NCI-H1105 (cell line): ENCODE measurements at places on chromosomes 2 and 18.

DNA sequence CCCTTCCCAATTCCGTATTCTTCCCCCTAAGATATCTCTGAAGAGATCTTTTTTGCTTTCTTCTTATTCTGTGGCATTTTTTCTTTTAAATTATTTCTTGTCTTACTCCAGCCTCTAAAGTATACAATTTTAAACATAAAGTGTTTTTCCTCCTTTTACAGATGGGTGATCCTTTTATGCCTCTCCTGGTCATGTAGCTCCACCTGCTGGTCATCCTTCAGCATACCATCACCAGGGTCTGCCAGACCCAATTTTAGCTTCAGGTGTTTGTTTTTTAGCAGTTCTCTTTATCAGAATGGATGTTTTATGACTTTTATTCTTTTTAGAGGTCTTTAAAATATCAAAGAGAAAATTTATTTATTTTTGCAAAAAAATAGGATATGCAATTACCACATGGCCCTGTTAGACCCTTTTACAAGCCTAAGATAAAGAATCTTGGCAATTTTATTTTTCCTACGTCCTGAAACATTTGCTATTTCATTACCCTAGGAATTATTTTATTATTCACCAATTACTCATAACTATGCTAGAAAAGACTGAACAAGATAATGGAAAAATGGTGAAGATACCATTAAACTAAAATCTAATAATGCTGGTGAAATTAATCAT is 55.5 kb downstream of the PIGN start:
- peak; percentile 14 for DNase-seq

GRCh38 chr2:241288324-241288888 is 27.1 kb downstream of the HDLBP start:
- no peak for DNase-seq

DNA sequence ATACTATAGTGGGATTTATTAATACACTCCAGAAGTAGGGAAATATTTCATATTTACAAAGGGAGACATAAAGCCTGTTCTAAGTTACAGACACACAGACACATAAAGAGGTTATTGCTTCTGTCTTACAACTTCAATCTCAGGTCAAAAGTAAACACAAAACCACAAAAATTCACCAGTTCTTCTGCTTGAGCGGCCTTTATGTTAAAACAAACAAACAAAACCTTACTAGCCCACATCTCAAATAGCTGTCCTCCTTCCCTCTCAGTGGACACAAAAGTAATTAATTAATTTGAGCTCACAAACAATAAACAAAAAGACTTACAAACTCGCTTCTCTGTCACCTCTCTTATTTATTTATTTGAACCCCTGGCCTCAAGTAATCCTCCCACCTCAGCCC is 1.5 kb upstream of the ASNSD1 start:
- no peak for DNase-seq

DNA sequence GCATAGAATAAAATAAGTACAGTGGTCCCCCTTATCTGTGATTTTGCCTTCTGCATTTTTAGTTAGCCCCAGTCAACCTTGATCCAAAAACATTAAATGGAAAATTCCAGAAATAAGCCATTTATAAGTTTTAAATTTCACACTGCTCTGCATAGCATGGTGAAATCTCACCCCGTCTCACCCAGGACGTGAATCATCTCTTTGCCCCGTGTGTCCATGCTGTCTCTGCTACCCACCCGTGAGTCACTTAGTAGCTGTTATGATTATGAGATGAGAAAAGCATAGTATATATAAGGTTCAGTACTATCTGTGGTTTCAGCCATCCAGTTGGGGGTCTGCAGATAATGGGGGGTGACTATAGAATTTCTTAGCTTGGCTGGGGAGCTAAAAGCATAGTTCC is 67.3 kb downstream of the RHBDD1 start:
- no peak for DNase-seq

DNA sequence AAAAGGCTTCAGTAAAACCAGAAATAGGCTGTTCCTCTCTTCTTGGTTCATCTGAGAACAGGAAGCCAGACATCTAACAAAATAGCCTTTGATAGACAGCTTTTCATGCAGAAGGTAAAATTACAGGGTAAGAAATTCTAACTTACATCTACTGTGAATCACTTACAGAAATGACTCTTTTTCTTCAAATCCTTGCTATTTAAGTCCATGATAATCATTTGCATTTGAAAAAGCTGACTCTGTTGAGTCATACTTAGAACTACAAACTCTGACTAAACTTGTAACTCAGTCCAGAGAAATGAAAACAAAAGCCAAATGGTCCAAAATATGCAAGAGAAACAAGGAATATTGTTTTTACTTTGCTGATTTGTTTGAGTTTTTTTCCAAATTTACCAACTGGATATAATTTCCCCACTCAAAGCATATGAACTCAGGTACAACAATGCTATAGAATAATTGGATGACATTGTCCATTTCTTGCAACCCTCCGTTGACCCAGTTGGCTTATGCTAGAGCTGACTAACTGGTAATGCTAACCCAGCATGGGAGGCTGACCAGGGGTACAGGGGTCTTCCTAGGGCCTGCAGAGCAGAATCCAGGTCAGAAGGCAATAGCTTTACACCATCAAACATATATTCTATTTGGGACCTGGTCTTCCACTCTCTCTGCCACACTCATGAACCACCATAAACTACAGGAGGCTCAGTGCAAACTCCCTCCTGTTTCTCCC is 18.8 kb upstream of the MREG start:
- DNase-seq, result no peak

DNA sequence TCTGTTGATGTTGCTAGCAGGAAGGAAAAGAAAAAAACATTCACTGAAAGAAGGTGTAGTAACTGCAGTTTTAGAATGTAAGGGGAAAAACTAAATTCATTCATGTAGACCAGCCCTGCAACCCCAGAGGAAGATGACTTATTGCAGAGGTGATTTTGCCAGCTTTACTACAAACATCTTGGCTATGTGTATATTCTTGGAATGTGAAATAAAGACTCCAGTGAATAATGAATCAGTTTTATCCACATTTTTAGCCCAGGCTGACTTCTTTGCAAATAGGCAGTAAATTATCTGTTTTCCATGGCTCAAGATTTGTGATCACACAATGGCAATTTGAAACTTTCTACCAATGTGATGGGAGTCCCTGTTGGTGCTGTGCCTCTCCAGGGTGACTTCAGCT is 206.1 kb upstream of the SETBP1 start:
- DNase-seq, result no peak

DNA sequence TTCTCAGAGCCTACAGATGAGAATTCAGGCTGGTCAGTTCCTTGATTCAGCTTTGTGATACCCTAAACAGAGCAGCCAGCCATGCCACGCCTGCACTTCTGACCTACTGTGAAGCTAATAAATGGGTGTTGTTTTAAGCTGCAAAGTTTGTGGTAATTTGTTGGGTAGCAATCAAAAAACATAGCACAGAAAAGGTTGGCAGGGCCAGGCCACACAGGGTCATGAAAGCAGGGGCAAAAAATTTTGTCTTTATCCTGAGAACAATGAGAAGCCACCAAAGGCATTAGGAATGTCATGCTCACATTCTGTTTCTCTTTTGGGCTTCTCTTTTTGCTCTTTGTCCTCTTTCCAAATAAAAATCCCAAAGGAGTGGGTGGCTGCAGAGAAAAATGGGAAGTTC is 385.9 kb downstream of the TXNL1 start:
- no peak for DNase-seq

GRCh38 chr2:119431976-119432850 is 559 bp downstream of the TMEM37 start:
- no peak for DNase-seq

DNA sequence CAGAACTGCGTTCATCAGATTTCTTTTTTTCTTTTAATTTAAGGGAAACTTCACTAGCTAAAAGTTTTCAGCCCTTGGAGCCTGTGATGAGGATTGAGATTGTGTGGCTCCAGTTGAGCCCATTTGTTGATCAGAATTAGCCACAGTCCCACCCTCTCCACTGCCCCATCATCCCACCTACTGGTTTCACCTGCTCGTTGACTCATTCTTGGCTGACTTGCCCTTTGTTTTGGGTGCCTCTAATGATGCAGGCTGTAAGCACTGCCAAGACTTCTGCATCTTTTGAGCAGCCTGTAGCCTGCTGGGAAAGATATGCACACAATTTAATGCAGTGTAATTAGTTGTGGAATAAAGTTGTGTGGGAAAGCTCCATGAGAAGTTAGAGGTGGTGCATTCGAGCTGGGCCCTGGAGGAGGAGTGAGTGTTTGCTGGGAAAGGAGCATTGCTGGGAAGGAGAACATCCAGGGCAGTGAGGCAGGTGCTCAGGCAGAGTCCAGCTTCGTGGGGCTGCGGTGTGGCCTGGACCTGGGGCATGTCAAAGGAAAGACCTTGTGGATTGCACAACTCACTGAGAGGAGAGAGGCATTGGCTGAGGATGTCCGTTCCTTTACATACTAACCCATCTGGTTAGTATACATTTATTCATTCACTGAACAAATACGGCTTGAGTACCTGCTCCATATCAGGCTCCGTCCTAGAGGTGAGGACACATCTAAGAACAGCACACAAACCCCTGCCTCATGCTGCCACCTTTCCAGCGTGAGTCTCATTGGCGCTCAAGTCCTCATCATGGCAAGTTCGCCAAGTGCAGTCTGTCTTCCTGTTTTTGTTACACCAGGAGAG is 18.2 kb downstream of the ASPRV1 start:
- DNase-seq, result no peak

- no peak for DNase-seq
Measured at GRCh38 chr18:44453505-44453904, 227.2 kb upstream of the SETBP1 start.

GRCh38 chr2:118738524-118739308 is 108.7 kb downstream of the EN1 start:
- no peak for DNase-seq

GRCh38 chr2:214560176-214560575 is 149.3 kb downstream of the VWC2L start:
- no peak for DNase-seq

GRCh38 chr2:100214265-100214971 is 72.0 kb upstream of the AFF3 start:
- no peak for DNase-seq

GRCh38 chr2:11444737-11445136 is 21.2 kb downstream of the E2F6 start:
- DNase-seq, result no peak

GRCh38 chr18:10128921-10129501 is 215.2 kb downstream of the VAPA start:
- no peak for DNase-seq

GRCh38 chr2:144995482-144995881 is 475.6 kb upstream of the ZEB2 start:
- no peak for DNase-seq

DNA sequence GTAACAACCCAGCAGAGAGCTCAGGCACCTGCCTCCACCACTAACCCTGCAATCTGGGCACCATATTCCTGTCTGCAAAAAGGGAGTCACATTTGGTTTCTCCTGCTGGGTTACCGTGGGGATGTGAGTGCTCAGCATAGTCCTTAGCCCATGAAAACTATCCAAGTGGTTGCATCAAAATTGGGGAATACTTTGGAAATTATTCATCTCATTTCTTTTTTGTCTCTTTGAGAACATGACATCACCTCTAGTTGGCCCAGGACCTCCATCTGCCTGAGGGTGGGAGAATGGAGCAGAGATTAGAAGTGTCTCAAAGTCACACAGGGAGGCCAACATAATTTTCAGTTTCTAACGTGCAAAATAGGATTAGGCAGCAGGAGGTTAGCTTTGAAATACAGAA is 19.3 kb upstream of the SPP2 start:
- no peak for DNase-seq

DNA sequence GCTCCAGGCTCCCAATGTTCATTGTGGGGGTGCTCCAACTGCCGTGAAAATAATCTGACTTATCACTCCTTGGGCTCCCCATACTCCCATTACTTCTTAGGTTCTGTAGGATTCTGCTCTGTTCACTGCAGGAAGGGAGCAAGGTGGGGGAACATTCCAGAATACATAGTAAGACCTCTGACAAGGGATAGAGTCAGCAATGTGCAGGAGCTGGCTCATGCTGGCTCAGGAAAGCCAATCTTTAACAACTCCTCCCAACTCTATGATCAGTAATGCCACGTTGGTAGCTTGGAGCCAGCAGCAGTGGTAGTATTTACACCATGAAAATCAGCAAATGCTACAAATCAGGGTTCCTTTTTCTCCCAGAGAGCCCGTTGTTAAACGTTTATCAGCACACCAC is 44.4 kb downstream of the FECH start:
- DNase-seq, result no peak

- no peak for DNase-seq
Measured at GRCh38 chr2:3597567-3597966, 2.7 kb downstream of the COLEC11 start.

DNA sequence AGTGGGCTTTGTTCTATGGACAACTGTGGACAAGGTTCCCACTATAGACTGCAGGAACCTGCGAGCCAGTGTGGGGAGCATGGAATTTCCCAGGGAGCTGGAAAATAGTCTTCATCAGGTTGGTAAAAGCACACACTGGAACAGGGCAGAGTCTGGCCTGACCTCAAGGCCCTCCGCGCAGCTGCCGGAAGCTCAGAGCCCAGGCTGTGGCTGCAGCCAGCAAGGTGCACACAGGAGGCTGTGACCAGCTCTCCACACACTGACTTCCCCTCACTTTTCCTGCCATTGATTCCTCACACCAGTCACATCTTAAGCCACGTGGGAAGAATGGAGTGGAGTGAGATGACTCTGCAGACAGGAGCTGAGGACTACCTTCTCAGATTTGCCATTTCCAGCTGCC is 19.1 kb downstream of the MAL start:
- no peak for DNase-seq

GRCh38 chr18:48882379-48882778 is 68.4 kb downstream of the SMAD7 start:
- DNase-seq, result no peak

GRCh38 chr18:9673296-9674251 is 34.5 kb upstream of the RAB31 start:
- DNase-seq, result no peak

DNA sequence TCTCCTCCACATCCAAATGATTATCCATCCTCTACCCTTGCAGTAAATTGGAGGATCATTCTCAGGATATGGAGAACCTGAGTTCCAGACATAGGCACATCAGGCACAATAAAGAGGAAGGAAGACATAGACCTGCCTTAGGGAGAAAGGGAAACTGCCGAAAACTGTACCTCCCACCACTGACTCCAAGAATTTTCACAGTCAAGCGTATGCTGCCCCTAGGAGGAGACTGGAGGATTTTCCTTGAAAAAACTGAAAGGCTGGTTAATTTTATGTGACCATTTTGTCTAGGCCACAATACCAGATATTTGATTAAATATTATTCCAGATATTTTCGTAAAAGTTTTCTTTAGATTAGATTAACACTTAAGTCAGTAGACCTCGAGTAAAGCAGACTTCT is 638.5 kb upstream of the PKDCC start:
- DNase-seq, result no peak

DNA sequence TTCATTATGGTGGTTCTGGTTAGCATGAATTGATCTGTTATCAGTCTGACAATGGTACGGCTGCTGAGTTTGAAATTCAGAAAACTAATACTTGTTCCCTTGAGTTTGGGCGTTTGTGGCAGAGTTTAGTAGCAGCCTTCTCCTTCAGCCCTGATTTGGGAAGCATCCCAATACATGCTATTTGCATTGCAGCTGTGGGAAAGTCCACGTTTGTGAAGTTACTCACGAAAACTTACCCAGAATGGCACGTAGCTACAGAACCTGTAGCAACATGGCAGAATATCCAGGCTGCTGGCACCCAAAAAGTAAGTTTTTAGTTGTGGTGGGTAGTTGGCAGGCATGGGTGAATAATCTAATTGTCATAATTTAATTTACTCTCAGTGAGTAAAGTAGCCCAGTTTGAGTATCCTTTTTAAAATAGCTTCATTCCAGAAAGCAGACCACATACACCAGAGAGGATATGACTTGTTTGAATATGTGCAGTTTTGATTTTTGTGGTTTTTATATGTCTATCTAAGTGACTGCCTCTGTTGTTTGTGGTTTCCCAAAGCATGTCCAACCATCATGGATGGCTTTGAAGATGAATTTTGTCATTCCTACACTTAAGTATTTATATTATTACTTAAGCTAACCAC is 12.2 kb downstream of the DGUOK start:
- DNase-seq, result no peak
